ENCODE measurements at places on chromosomes 3 and 15.

DNA sequence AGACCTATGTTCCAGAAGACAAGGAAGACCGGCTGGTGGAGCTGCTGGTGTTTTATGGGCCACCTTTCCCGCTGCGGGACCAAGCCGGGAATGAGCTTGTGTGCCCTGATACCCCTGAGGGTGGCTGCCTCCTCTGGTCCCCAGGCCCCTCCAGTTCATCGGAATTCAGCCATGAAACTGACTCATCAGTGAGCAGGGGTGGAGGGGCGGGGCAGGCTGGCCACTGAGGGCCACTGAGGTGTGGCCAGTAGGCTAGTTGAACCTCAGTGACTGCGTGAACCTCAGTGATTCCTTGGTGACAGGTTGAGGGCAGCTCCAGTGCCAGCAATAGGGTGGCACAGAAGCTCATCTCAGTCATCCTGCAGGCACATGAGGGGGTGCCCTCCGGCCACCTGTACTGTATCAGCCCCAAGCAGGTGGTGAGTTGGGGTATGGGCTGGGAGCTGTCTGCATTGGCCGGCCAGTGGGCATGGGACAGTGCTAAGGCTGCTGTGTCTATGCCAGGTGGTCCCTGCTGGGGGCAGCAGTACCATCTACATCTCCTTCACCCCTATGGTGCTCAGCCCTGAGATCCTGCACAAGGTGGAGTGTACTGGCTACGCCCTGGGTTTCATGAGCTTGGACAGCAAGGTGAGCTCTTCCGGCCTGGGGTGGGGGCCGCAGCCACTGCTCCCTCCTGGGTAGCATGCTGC, 20.3 kb downstream of the ACAA1 start:
- DNase-seq, result no peak

DNA sequence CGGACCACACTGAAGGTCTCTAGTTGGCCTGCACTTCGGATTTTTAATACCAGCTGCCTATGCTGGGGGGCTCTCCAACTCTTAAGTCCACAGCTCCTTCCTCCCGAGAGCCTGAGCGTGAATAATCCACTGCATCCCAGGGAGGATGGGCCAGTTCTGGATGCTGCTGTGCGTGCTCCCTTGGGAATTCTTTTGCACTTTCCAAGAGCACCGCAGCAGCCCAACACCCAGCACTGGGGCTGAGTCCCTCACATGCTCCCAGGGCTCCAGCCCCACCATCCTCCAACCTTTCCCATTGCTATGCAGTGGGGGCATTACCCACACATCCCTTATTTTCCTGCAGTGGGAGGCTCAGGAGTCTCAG, 136.4 kb upstream of the IQSEC1 start:
- no peak for DNase-seq

- DNase-seq, result no peak
Observed at GRCh38 chr15:25725758-25726157, 137.4 kb downstream of the ATP10A start.

DNA sequence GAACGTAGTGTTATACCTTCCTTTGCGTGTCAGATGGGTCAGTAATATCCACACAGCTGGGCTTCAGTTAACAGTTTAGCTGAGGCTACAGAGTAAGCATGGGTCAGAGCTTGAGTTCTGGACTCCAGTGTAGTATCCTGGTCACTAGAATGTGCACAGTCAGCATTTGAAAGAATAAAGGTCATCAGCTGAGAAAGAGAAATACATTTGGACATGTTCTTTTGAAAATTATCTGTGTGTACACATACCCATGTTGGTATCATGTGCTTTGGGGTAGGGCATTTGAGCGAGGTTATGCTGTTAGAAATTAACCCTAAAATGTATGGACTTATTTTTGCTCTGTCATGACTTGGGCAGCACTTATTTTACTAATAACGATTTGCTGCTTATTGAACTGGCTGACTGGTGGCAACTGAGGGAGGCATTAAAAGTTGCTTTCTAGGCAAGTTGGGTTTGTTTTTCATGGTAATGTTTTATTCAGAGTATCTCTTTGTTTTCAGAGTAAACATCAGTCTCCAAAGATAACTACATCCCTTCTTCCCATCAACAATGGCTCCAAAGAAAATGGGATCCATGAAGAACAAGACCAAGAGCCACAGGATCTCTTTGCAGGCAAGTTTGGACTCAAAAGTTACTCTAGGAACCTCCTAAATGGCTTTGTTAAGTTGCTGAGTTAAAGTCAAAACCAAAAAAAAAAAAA, 16.4 kb downstream of the SNX1 start:
- DNase-seq, result no peak

GRCh38 chr15:83380059-83380458, 67.1 kb upstream of the SH3GL3 start:
- no peak for DNase-seq

GRCh38 chr3:62131620-62132019, 241.7 kb downstream of the FEZF2 start:
- DNase-seq, result peak; percentile 7

DNA sequence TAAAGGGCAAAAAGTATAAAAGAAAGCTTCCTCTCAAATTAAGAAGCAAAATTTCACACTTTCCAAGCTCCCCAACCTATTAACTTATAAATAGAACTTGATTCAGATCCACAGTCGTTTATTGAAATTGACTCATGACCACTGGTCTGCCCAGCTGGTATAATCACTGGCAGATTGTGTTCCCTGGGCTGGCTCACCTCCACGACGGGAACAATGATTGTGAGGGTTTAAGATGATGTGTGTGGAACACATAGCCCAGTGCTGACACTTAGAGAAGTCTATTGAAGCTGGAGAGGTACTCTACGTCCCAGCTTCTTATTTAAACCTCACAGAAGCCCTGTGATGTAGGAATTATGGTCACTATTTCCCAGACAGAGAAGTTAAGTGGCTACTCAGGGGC, 90.4 kb downstream of the MB21D2 start:
- no peak for DNase-seq

GRCh38 chr3:139561959-139562676, 22.6 kb upstream of the RBP1 start:
- DNase-seq, result peak; percentile 20

DNA sequence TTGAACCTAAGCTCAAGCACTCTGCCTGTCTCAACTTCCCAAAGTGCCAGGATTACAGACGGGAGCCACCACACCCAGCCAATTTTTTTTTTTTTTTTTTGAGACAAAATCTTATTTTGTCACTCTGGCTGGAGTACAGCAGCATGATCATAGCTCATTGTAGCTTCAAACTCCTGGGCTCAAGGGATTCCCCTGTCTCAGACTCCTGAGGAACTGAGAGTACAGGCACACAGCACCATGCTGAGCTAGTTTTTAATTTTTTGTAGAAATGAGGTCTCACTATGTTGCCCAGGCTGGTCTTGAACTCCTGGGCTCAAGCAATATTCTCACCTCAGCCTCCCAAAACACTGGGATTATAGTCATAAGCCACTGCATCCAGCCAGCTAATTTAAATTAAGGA, 36.8 kb upstream of the SUCLG2 start:
- DNase-seq, result no peak

GRCh38 chr15:92111291-92111690, 257.8 kb downstream of the SLCO3A1 start:
- no peak for DNase-seq

GRCh38 chr15:81196576-81197254, at the start of gene IL16:
TSS of gene IL16 (plus strand) at chr15:81196879. CDS start at chr15:81225400, 28,521 bp downstream.
- no peak for DNase-seq

DNA sequence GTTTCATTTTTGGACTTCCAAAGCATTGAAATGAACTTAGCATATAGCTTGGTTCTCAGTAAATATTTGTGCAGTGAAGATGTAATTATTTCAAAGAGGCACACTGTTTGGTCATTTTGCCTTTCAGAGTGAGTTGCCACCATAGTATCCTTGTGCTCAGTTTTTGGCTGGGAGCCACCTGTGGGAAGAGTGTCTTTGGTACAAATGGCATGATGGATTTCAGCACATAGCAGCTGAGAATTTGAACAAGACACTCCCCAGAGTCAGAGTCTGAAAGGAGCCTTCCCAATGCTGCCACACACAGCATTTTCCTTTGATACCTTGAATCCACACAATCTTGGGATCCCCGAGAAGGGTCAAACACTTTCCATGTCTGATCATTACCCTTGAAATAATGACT, 897.2 kb upstream of the ARPP21 start:
- DNase-seq, result no peak

DNA sequence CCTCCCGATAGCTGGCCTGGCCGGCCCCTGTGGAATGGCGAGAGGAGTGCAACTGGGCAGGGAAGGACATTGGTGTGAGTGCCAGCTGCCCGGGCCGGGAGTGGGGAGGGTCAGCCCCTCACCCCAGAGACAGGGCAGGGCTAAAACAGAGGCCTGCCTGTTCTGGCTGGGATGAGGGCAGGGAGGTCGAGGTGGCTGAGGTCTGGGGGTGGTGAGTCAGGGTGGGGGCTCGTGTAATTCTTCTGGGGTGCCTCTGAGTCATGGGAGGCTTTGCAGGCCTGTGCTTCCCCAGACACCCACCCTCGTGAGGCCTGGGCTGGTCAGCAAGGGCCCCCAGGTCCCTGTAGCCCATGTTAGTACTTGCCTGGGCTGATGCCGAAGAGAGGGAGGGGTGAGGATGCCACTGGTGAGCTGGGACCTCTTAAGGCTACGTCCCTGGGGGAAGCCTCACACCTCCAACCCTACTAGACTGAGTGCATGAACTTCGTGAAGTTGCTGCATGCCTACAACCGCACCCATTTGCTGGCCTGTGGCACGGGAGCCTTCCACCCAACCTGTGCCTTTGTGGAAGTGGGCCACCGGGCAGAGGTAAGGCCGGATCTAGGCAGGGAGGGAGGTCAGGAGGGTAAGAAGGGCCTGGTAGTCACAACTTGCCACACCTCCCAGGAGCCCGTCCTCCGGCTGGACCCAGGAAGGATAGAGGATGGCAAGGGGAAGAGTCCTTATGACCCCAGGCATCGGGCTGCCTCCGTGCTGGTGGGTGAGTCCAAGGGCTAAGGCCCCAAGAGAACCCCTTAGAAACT, 1.7 kb downstream of the SEMA3B start:
- DNase-seq, result no peak

DNA sequence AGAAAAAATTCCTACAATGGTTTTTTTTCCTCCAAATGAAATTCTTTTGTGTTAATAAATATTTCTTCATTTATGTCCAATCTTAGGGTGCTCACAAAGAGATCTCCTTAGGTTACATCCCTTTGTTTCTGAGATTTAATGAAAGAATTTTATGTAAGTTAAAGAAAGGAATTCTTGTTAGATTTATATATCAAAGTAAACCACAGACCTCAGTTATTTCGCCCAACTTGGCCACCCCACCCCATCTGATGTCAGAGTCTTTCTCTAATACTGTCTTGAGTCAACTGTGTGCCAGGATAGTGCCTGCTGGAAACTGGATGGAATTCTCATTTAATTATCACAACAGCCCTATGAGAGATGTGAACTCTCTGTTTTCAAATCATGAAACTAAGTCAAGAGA, 259.9 kb downstream of the OPA1 start:
- no peak for DNase-seq

DNA sequence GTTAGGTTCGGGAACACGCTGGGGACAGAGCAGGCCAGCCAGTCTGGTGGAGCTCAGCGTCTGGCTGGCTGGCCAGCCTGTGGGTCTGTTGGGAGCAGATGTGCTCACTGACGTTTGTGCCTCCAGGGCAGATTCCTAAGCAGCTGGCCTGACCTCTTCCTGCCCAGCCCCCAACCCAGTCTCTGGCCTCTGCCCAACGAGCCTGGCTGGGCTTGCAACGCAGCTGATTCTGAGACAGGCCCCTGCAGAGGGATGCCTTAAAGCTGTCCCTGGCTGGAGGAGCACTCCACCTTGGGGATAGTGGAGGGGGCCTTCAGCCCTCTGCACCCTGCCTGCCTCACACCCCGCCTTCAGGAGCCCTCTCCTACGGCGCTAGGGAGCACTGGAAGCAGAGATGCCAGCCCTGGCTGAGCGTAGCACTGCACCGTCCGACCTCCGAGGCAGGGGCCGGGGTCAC, 46.0 kb downstream of the KLF13 start:
- peak; percentile 67 for DNase-seq

DNA sequence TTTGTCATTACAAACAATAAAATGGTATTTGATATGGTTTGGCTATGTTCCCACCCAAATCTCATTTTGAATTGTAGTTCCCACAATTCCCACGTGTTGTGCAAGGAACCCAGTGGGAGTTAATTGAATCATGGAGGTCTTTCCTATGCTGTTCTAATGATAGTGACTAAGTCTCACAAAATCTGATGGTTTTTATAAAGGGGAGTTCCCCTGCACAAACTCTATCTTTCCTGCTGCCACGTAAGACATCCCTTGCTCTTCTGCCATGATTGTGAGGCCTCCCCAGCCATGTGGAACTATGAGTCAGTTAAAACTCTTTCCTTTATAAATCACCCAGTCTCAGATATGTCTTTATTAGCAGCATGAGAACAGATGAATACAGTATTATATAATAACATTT, 15.4 kb upstream of the AADAC start:
- DNase-seq, result no peak

DNA sequence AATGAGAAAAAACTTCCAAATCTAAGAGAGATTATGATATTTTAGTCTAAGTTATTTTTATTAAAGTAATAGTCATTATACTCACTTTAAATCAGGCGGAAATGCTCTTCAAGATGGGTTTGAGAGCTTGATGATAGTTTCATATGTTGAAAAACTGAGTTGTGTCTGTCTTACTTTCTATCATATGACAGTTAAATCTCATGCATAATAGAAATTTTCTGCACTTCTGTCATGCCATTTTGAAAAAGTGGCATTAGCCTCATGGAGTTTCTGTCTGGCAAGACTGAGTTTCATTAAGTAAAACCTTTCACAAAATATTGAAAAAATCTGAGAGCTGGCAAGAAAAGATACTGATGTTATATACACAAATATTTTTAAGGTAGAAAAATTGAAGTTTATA, 511.8 kb downstream of the EPHA3 start:
- DNase-seq, result no peak

- DNase-seq, result peak; percentile 12
Observed at GRCh38 chr3:187807086-187807862, 62.0 kb upstream of the BCL6 start.

DNA sequence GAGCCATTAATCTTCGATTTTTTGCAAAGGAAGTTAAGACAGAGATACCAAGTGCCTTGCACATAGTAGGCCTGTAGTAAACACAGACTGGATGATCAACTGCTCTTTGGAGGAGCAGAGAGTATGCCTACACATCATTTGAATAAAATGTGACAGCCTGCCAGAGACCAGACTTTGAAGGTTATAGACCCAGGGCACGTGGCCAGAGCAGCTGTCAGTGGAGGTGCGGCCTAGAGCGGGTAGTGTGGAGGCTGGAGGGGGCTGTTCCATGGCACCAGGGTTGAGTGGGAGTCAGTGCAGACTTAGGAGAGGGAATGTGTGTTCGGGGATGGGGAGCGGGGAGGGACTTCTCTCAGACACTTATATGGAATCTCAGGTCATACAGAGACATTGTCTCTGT, 80.8 kb downstream of the SMAD3 start:
- DNase-seq, result peak; percentile 50

Measured in hepatic stellate cell (primary cell).